ENCODE measurements at places on chromosomes 5 and 9.
A peak's percentile ranks its signal among the peaks of the same experiment; 100 is the strongest.

- peak; percentile 61 for DNase-seq
Observed at GRCh38 chr9:4077499-4078102, 222.3 kb downstream of the GLIS3 start.

- no peak for DNase-seq
Observed at GRCh38 chr9:118721923-118722322, 647.3 kb downstream of the BRINP1 start.

- no peak for DNase-seq
Observed at GRCh38 chr9:74573640-74574191, 76.6 kb downstream of the RORB start.

GRCh38 chr9:35322075-35322885 lies 160.5 kb downstream of the UNC13B start:
- DNase-seq: no peak

GRCh38 chr5:82111191-82111590 lies 139.4 kb downstream of the ATG10 start:
- DNase-seq: peak; percentile 90

DNA sequence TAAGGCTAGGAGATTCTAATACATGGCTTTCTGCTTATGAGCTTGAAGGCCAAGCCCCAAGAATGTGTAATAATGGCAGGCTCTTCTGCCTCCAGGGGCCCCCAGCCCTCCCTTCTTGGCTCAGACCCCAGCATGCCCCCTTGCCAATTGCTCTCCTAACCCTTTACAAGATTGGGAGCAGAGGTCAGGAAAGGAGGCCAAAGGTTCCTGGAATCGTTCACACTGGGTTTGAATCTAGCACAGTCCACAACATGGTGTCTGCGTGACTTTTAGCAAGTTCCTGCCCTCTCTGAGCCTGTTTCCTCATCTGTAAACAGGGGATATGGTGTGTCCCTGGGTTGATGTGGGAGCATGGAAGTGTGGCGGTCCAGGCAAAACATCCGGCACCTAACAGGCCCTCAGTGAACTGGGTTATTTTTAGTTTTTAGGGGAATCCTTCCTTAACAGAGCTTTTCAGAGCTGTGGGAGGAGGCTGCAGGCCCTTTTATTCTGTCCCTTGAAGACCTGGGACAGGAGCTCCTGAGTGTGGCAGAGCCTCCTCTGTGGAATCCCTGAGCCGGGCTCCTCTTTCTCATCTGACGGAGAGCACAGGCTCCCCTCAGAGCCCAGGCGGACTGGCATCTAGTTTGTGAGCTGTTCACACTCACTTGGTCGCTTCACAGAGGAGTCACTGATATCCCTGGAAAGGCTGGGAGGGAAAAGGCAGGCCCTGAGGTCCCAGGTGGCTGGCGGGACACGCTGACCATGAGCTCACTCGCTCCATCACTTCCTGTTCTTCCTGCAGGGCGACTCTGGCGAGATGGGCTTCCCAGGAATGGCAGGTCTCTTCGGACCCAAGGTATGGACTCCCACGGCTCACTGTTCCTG lies 23.4 kb upstream of the ORM1 start:
- DNase-seq: no peak

DNA sequence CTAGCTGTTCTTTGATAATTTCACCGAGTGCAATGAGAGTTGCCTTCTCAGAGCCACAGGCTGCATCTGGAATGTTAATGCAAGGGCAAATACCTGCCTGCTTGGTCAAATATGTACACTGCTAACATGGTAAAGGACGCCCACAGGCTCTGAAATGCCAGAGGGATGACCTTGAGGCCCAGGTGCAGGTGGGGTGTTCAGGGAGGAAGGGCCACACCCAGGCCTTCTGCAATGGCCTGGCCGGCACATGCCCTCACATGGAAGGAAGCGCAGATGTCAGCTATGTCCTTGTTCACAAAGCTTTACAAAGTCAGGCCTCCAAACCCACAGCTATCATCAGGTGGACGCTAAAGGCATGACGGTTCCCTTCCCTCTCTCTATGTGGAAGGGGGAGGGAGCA lies 48.6 kb downstream of the HRH2 start:
- no peak for DNase-seq

- DNase-seq: no peak
Observed at GRCh38 chr5:386432-387341, 56.3 kb upstream of the EXOC3 start.

DNA sequence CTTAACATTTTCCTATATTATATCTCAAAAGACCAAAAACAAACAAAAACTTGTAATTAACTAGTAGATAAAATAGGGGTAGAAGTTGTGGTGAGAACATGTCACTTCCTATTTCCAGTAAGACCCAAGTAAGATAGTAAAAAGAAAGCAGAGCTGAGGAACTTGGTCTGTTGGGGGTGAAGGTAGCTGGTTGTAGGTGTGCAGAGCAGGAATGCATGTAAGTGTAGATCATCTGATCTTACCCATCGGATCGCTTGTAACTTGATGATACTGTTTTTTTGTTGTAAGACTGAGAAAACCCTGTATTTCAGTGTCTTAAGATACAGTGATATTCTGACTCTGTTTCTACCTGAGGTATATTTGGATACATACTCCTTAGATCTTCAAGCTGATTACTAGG lies 5.7 kb downstream of the SRP19 start:
- DNase-seq: no peak

DNA sequence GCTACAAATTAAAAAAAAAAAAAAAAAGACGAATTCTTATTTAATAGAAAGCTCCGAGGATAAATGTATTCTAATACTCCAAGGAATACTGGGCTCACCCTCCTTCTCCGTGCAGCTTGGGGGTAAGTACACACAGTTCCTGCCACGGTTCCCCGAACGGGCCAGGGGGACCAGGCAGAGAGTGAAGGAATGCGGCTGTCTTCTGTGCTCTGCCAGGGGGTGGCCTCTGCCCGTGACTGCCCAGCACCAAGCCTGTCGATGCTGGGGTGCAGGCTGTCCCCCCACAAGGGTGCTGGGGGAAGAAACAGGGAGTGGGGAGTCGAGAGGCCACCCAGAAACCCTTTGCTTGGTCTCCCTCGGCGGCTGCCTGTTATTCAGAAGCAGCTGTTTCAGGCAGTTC lies 410.1 kb upstream of the IRX1 start:
- DNase-seq: no peak

DNA sequence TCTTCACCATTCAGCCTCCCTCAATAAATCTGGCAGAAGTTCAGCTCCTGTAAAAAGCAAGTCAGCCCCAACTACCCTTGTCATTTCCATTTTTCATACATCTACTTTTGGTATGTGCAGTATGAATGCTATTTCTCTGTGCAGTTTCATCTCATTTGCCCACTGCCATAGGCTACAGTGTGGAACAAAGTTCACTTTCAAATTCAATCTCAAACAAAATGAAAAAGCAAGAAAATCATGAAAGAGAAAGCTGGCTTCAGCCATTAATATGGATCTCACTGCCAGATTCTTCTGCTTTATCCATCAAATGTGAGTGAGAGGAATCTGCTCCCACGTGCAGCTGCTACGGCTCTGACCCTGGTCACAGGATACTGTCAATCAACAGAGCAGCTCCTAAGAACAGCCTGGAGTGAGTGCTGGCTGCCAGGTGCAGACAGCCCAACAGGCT lies 494.2 kb downstream of the ZNF608 start:
- DNase-seq: no peak

DNA sequence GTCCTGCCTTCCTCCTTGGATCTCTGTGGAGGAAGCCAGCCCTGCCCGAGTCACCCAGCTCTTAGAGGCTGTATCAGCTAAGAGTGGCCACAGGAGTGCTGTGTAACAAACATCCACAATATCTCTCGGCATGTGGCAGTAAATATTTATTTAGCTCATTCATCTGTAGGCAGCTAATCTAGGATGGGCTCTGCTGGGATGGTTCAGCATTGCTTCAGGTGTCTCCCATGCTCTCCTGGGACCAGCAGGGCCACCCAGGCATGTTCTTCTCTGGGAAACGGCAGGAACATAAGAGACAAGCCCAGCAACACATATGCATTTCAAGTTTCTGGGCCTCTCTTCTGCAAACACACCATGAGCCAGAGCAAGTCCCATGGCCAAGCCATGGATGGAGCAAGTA lies 56.1 kb downstream of the HRH2 start:
- DNase-seq: no peak

- DNase-seq: no peak
Observed at GRCh38 chr5:2179861-2180260, 297.1 kb upstream of the IRX4 start.

DNA sequence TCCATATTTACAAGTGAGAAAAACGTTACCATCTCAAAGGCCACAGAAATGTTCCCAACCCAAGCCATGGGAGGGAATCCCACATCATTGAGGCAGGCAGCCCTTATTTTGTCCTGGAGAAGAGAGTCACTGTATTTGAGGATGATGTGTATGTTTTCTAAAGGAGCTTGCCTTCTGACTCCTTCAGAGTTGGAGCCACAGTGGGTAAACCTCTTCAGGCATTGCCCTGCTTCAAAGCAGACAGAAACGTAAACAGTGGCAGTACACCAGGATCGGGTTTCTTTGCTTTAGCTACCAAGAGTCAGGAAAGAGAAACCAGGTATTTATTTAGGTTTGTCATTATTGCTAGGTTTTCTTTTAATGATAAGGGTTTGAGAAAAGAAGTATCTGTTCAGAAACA lies 45.7 kb downstream of the MUSK start:
- no peak for DNase-seq

DNA sequence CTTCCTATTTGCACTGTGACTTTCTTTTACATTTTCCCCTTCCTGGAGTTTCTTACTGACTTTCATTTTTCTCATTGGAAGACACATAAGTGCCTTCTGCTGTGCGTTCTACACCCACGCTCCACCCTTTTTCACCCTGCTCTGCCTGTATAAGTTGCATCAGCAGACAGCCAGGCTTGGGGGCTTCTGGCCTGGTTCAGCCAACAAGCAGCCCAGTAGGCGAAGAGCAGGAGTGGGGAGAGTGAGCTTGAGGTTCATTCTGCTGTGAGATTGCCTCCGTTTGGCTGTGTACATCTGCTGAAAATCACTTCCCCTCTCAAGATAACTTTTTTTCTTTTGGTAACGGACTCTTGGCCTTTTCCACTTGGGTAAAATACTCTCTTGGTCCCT lies 38.4 kb downstream of the RASGRF2 start:
- no peak for DNase-seq

- no peak for DNase-seq
Observed at GRCh38 chr9:98850851-98851729, 43.6 kb downstream of the GALNT12 start.

- no peak for DNase-seq
Observed at GRCh38 chr5:59597690-59598546, 295.6 kb downstream of the PDE4D start.

GRCh38 chr5:135671966-135672365 lies 93.2 kb upstream of the CXCL14 start:
- no peak for DNase-seq

DNA sequence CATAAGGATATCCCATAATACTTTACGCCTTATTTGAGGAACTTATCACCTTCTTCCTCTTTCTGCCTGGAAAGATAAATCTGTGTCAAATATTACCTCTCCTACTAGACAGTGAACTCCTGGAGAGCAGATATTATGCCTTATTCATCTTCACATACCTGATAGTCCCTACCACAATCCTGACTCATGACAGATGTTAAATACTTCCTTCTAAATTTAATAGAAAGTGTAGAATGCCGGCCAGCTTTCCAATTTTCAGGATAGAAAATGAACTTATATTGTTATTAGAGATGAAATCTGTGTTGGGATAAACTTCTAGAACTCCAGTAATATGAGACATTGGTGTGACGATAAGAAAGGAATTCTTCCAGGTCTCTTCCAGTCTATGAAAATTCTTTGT lies 89.0 kb downstream of the GCNT4 start:
- no peak for DNase-seq

DNA sequence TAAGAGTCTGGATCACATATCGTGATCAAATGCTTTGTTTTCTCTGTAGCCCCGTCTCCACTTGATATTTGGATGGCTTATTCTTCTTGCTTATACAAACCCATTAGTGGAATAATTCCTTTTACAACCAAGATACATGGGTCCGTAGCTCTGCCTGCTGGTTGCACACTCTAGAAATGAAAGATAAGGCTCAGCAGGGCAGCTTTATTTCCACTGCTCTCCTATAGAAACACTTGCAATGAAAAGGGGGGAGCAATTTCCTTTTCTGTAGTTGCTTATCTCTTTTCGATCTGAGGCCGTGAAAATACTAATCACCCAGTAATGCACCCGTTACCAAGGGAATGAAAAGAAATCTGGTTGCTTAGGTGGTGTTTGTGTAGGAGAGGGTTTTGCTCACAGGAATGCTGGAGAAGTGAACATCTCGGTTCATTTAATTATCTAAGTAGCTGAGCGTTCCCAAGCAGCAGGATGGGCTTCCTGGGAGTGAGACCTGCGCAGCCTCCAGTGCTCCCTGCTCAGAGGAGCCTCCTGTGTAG lies 131.7 kb downstream of the ADAMTS16 start:
- no peak for DNase-seq

DNA sequence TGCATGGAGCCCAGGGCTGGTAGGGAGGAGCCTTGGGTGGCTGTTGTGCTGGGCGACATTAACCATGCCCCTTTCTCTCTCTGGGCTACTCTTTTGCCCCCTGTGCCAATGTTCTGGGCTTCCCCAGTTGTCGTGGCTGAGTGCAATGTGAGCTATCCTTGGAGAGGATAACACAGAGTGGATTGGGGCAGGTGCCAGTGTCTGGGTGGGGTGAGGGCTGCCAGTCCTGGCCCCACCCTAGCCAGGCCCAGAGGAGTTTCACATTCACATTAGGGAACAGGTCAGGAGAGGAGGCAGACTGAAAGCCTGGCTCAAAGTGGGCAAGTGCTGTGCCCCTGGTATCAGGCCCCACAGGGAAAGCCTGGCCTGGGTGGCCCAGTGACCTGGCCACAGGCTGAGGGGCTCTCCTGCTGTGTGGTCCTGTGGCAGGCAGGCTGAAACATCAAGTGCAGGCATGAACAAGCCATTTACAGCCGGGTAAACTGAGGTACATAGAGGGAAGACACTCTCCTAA lies 7.5 kb upstream of the NDST1 start:
- no peak for DNase-seq

- DNase-seq: no peak
Observed at GRCh38 chr9:16367605-16368231, 502.8 kb downstream of the BNC2 start.

- DNase-seq: peak; percentile 69
Observed at GRCh38 chr5:32597041-32597629, 11.8 kb downstream of the SUB1 start.

- no peak for DNase-seq
Observed at GRCh38 chr9:27157736-27158135, 48.7 kb downstream of the TEK start.

GRCh38 chr5:130151239-130151638 lies 247.0 kb downstream of the CHSY3 start:
- no peak for DNase-seq

- no peak for DNase-seq
Observed at GRCh38 chr9:120893611-120894307, 16.8 kb upstream of the PHF19 start.

- no peak for DNase-seq
Observed at GRCh38 chr5:27221410-27221809, 183.0 kb upstream of the CDH9 start.

GRCh38 chr9:12351293-12352044 lies 341.7 kb upstream of the TYRP1 start:
- DNase-seq: no peak

GRCh38 chr5:42163083-42163482 lies 238.0 kb downstream of the FBXO4 start:
- no peak for DNase-seq

GRCh38 chr9:129868872-129869486 lies 33.7 kb downstream of the USP20 start:
- no peak for DNase-seq
